OCI-LY7 (cell line): ENCODE measurements at places on chromosomes 3 and 15. TPM values are rescaled to one million over a fixed set of nuclear protein-coding genes. Genes with fewer than 3 reads are reported as not detected.

The EPHA6 gene
- not detected in 2 replicates for total RNA-seq

The TMEM266 gene
- not detected in 2 replicates for total RNA-seq

The FOXB1 gene
- total RNA-seq = not detected in 2 replicates

The ABHD5 gene
- total RNA-seq = 7.9 and 9.6 TPM in 2 replicates

The FOXL2NB gene
- total RNA-seq = not detected in 2 replicates

The DPPA2 gene
- total RNA-seq = not detected in 2 replicates

The HDGFL3 gene
- total RNA-seq = 74.4 and 84.8 TPM in 2 replicates

The PLSCR1 gene
- total RNA-seq = 7.5 and 13.4 TPM in 2 replicates

DNA sequence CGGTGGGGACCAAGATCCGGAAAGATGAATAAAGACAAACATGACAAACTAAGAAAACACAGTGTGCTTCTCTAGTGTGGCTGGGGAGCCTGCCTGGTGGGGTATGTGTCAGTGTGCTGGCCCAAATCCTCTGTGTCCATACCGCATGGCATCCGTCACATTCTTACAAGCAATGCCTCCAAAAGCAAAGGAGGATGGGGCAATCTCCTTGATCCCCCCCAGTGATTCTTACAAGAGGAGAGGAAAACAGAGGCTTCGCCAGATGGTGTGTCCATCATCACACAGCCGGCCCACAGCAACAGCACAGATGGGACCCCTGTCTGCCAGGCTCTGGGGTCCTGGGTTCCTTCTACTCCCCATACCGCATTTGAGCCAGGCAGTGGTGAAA lies 558 bp upstream of the IL17RC start:
- DNase-seq = no peak

- DNase-seq = no peak
Measured at GRCh38 chr3:73504239-73504638, 120.5 kb downstream of the PDZRN3 start.

DNA sequence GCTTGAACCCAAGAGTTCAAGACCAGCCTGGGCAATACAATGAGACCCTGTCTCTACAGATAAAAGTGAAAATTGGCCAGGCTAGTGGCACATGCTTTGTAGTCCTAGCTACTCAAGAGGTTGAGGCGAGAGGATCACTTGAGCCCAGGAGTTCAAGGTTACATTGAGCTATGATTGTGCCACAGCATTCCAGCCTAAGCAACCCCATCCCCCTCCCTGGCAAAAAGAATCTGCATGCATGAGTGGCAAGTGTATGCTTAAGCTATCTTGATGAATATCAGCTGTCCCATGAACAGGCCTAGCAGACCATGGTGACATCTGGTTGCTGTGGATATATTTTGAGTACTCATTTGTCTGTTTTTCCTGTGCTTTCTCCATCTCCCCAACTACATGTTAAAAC lies 4.7 kb downstream of the ATRIP start:
- no peak for DNase-seq

DNA sequence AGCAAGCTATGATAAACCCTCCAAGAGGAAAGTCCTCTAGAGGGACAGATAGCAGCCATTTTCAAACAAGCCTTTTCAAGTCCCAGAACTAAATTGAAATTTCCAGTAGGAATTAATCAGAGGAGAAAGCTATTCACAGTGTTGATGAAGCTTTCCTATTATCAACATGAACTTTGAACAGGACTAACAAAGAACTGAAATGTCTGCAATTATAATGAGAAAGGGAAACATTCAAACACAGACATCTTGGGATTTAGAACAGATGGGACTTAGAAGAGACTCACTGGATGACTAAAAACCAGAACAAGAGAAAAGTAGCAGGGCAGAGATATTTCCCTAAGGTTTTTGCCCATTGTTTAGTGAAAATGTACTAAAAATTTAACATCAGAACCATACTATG lies 622.1 kb upstream of the UBE2E2 start:
- no peak for DNase-seq

DNA sequence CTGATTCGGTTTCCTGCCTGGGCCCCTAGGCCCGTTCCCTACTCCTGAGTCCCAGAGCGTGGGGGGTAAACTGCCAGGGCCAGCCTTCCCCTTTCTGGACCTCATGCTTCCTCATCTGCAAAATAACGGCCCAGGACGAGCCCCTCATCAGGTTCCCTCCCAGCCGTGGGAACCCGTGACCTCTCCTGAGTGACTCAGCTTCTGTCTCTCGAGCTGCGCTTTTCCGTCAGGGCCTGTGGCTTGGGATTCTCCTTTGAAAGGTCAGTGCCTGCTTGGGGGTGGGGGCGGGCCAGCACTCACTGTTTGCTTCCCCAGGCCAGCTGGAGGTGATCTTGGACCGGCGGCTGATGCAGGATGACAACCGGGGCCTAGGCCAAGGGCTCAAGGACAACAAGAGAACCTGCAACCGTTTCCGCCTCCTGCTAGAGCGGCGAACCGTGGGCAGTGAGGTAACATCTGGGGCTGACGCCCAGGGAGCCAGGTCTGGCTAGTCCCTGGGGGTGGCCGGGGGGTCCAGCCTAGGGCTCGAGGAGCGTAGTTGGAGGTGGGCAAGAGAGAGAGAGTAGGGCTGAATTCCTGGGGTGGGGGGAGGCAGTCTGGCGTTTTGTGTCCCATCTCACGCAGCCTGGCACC lies 12.8 kb downstream of the MAN2A2 start:
- peak; percentile 74 for DNase-seq

DNA sequence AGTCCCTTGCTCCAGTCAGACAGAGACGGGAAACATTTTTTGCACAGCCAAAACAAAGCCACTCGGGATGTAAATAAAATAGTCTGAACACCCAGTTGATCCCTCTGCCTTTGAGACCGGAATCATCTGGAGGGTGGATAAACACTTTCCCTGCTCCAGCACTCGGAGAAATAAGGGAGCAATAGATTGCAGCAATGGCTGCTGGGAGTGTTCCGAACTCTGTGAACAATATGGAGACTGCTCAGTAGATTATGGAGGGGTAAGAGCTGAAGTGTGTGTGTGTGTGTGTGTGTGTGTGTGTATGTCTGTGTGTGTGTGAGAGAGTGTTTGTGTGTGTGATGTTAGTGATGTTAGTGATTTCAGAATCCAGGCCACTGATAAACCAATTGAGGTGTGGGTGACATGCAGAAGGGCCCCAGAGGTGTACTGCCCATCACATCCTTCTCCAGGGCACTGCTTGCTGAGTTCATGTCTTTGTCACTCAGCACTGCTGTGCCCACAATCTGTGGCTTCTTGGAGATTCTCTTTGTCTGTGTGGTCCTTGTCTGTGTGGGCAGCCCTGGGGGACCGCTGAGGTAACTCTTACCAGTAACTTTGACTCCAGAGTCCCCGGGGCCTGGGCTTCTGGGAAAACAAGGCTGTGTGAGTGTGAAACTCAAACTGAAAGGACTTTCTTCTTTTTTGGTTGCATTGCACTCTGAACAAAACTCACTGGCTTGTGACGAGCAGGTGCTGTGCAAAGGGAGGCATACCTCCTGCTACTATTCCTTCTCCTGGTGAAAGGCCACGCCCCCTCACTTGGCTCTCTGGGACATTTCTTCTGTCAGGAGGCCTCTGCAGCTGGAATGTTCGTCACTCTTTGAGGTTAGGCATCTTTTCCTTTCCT lies 23.0 kb downstream of the CRYGS start:
- DNase-seq = peak; percentile 80

- no peak for DNase-seq
Measured at GRCh38 chr3:135215516-135215915, 420.5 kb downstream of the EPHB1 start.

DNA sequence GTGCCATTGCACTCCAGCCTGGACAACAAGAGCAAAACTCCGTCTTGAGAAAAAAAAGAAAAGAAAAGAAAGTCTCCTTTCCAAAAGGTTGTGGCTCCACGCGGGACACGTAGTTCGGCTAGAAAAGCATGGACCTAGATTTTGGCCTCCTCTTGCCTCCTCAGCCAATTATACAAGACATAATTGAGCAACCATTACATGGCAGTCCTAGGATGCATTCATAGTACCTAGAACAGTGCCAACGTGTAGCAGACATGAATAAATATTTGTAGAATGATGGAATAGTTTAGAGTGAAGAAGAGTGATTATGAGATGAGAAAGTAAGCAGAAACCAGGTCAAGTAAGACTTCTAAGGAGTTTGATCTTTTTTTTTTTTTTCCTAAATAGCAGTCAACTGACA lies 112.5 kb downstream of the ZNF609 start:
- DNase-seq = no peak

- no peak for DNase-seq
Measured at GRCh38 chr15:93583968-93584367, 495.0 kb upstream of the RGMA start.

- DNase-seq = peak; percentile 39
Measured at GRCh38 chr3:79521221-79521848, 246.5 kb downstream of the ROBO1 start.

DNA sequence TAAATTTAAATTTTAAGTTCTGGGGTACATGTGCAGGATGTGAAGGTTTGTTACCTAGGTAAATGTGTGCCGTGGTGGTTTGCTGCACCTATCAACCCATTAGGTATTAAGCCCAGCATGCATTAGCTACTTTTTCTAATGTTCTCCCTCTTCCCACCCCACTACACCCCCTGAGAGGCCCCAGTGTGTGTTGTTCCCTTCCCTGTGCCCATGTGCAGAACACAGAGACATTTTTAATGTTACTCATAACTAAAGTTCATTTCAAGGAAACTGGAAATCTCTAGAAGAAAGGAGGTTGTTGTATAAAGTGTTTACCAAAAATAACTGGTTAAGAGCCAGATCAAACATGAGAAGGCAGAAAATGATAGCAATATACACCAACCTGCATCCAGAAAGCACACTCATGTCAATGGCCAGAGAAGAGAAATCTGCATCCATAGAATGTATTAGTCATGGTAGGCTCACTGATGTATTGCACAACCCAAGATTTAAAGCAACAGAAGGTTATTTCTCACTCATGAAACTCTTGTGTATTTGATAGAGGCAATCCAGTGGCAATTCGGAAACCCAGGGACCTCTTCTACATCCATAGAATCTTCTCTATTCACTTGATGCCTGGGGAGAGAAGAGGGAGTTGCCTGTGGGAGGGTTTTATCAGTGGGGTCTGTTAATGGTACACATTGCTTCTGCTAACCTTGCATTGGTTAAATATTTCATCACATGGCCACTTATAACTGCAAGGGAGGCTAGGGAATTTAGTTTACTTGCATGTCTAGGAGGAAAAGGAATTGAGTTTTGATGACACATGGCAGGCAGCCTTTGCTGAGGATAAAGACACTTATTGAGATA lies 321.9 kb upstream of the RASGRP1 start:
- DNase-seq = no peak

- DNase-seq = peak; percentile 28
Measured at GRCh38 chr3:66394019-66394752, 106.6 kb downstream of the LRIG1 start.

- DNase-seq = no peak
Measured at GRCh38 chr3:161893972-161894371, 397.4 kb downstream of the OTOL1 start.

DNA sequence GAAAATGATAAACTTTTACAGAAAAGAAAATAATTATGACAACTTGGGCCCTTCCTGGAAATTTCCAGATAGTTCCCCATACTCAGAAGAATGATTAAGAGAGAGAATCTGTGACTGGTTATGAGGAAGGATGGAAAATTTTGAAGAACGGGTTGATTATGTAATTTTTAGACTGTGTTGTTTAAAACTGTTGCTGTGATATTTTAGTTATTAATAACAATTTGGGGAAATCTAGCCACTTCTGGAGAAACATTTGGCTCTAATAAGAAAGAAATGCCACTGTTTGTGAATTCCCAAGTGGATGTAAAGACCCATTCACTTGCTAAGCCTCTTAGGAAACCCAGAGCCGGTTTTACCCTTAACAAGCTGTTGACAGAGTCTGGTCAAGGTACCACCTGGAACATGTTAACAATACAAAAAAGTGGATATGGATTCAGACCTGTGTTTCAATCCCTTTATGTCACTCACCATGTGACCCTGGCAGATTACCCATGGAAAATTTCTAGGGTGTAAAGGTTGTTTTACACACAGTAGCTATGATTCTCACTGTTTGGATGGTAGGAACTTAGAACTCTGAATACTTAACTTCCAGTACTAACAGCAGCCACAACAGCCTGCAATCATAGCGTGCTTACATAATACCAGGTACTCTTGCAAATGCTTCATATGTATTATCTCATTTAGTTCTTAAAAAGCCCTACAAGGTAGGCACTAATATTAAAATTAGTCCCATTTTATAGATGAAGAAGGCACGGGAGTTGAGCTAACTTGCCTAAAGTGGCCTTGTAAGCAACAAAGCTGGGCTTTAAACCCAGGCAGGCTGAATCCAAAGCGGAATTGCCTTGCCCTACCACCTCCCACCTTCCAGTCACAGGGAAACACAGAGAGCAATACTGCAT lies 32.0 kb downstream of the ZBTB38 start:
- no peak for DNase-seq

- peak; percentile 71 for DNase-seq
Measured at GRCh38 chr3:111712294-111713167, 117.4 kb upstream of the ZBED2 start.

GRCh38 chr3:116873142-116873541 lies 163.6 kb downstream of the TUSC7 start:
- no peak for DNase-seq

DNA sequence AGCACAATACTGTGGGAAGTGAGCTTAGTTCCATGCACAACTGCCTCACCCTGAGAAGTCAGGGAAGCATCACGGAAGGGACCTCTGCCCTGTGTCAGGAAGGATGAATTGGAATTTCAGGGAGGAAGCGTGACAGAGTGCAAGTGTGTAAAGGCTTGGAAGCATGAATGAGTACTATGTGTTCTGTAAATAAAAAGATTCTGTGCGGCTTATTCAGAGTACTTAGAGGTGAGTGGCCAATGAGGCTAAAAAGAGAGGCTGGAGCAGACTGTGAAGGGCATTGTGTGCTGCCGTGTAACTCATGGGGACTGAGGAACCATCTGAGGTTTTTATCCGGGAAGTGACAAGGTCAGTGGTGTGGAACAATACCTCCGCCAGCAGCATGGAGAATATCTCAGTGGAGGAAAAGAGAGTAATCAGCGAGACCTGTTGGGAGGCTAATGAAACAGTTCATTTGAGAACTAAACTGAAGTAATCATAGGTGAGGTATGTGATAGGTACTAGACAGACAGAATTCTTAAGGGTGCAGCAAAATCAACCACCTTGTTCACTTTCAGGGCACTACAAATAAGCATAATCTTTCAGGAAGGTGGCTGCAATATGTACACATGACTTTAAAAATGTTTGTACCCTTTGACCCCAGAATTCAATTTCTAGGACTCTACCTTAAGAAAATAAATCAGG lies 64.9 kb upstream of the SPRED1 start:
- DNase-seq = no peak

DNA sequence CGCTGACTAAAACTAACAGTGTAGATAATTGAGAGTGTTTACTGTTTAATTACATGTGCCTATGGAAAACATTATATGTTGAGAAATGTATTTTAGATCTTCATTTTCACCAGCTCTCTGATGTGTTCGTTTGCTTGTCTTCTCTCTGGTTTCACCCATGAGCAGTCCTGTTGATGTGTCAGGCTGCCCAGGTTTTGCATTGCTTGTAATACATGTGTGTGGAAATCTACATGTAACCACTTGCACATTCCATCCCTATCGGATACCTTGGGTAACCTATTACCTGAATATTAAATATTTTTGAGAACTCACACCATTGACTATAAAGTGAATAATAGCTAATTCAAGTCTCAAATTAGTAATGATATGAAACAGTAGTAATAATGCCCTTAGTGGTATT lies 13.1 kb downstream of the PPP4R2 start:
- no peak for DNase-seq
